Stimulated activated naive CD8-positive, alpha-beta T cell treated with anti-CD3 and anti-CD28 coated beads, Interleukin-15, amount 100 ng/mL, for 72 hours (primary cell): ENCODE measurements at places on chromosomes 3 and 15.

DNA sequence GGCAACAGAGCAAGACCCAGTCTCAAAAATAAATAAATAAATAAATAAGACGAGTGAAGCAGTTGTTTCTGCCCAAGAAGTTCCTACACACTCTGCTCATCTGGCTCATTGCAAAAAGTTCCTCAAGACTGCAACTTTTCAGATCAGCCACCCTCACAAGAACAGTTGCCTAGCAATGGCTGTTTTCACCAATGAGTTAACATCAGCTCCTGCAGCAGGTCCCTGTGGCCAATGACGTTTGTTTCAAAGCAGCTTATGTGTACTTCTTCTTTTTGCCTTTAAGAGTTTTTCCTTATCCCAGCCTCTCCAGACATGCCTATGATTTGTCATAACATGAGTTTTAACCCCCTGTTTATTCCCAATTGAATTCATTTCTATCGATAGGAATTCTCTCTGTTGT is 118.4 kb upstream of the SPRED1 start:
- no peak for DNase-seq

DNA sequence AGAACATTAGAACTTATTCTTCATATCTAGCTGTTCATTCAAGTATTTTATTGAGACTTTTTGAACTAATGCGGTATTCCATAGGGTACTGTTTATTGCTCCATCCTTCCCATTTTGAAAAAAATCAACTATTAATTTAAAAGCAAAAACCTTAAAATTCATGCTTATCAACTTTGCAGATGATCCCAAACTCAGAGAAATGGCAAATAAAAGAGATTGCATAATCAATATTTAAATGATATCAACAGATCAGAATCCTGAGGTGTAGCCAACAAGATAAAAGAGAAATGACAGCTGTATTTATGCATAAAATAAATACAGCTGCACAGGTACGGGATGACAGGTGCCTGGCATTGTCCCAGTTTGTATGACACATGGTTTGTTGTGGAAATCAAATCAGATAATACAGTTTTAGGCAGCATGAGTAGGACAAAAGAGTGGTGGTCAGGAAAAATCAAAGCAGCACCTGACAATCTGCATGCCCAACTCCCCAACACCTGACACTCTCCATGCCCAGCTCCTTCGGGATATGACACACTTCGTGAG is 42.4 kb upstream of the CMTM8 start:
- DNase-seq = no peak

GRCh38 chr3:115292677-115293165 is 145.6 kb upstream of the ZBTB20 start:
- no peak for DNase-seq

DNA sequence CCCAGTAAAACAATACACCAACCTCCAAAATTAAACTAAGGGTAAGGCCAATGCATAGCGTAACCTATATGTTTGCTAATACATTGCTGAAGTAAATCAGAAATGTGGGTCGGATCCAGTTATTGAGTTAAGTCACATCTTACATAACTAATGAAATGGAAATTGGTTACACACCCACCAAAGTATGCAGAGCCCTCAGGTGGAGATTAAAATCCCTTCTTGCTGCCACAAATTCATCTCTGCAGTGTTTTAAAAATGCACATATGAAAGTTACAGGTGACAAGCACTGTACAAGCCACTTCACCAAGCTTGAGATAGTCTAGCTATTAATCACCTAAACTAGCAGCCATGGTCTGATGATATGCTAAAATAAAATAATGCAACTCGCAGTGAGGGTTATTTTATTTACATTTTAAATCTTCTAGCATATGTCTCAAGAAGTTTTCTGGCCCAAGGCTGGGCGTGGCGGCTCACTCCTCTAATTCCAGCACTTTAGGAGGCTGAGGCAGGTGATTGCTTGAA is 130.6 kb downstream of the AQP9 start:
- DNase-seq = no peak

GRCh38 chr3:183494341-183494740 is 61.2 kb downstream of the KLHL6 start:
- no peak for DNase-seq

DNA sequence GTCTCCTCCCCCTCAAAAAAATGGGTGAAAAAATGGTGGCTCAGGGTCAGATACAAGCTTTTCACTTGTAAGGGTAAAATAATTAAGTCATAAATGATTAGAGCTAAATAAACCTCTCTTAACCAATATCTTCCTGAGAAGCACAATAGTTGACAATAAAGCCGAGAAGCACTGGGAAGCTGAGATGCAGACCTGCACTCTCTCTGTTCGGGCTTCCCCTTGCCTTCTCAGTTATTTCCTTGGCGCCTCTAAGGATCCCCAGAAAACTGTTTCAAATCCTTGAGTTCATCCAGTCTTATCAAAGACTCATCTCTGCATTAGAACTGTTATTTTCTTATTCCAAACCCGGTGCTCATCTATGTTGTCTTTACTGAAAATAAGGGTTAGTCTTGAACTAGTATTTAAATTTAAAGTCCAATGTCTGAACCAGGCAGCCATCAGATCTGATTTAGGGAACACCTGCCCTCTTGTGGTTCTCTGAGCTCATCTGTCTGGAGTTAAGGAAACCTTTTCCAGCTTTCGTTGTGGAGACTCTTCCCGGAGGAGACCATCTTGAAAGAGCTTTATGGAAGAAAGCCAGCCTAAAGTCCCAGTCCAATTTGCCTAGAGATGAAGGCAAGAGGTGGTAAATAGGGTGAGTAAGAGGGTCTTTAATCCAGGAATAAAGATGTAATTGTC is 256.4 kb upstream of the MCTP2 start:
- DNase-seq = no peak

- no peak for DNase-seq
Measured at GRCh38 chr3:150106740-150107428, 136.2 kb upstream of the PFN2 start.

DNA sequence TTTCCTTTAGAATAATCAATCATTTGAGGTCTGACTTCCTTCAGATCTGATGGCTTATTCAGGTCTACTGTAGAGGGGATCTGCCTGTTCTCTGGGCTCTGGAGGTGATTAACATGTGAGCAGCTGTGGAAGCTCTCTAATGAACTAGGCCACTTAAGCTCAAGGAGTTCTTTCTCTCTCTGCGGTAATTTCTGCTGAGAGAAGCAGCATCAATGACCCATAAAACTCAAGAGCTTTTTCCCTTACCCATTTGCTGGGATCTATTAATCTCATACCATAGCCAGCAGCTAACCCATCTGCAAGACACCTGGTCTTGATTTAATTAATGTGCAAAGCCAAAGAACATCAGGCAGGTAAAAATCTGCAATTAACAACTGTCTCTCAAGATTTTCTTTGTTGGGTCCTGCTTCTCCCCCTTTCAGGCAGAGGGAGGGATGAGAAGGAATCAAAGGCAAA is 73.2 kb upstream of the DLG1 start:
- no peak for DNase-seq

- no peak for DNase-seq
Measured at GRCh38 chr3:47047673-47048072, 68.2 kb downstream of the NBEAL2 start.

GRCh38 chr15:75231836-75232235 is 26.3 kb upstream of the GOLGA6C start:
- DNase-seq = no peak

DNA sequence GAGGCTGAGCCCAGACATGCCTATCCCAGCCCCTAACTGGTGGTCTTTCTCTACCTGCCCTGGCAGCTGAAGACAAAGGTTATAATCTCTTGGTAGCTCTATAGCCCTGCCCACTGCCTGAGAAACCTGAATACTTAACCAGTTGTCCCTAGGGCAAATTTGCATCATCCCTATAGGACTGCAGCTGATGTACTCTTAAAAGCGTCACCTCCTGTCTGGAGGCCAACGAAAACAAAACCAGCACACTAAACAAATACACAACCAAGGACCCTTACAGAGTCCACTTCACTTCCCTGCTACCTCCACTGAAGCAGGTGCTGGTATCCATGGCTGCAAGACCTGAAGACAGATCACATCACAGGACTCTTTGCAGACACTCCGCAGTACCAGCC is 98.0 kb downstream of the KCNAB1 start:
- no peak for DNase-seq

DNA sequence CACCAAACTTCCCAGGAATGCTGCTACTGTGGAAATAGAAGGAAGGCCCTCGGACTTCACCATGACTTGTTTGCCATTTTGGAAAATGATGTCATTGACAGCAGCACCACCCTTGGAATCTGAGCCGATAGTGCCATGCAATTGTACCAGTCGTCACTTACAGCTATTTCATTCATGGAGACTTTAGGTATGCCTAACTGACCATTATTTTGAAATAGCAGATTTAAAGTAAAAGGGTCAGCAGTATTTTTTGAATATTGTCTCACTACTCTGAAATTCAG is 66.0 kb upstream of the ARL8B start:
- no peak for DNase-seq

- no peak for DNase-seq
Measured at GRCh38 chr15:62528505-62528904, 363.4 kb upstream of the C2CD4B start.

GRCh38 chr3:141259821-141260629 is 28.4 kb downstream of the PXYLP1 start:
- no peak for DNase-seq

GRCh38 chr3:68123231-68123630 is 468.8 kb upstream of the SUCLG2 start:
- DNase-seq = no peak

GRCh38 chr3:148991219-148992026 is at the start of gene GYG1:
Gene GYG1 (plus strand): TSS chr3:148991540. CDS start chr3:148991641, 101 bp downstream.
- peak; percentile 81 for DNase-seq

DNA sequence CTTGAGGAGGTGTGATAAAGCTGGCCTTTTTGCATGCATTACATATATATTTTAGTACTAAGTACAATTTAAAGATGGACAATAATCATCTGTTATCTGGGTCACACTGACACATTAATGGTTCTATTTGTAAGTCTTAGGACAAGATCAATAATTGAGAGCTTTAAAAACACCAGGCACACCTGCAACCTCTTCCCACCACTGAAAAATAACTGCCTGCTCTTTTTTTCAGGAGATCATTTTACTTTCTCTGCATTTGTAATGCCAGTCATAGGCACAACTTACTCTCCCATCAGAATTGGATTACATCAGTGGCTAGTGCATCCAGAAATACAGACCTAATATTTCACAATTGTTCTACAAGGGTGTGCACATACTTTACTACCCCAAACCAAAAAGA is 149.8 kb downstream of the MECOM start:
- DNase-seq = no peak

DNA sequence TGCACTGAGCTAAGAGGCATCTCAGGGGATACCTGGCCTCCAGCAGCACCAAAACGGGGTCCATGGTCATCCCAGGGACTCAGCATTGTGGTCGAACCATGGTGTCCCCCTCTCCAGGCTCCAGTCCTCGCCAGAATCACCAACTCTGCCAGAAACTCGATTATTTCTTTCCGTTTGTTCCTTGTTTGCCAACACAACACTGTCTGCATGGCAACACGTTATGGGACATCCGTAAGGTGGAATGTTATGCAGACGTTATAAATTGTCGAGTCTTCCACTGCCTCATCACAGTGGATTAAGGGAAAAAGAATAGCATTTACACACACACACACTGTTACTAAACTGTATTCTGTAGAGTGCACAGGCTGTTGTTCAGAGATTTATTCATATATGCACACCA is 52.5 kb upstream of the RPL32 start:
- DNase-seq = no peak

DNA sequence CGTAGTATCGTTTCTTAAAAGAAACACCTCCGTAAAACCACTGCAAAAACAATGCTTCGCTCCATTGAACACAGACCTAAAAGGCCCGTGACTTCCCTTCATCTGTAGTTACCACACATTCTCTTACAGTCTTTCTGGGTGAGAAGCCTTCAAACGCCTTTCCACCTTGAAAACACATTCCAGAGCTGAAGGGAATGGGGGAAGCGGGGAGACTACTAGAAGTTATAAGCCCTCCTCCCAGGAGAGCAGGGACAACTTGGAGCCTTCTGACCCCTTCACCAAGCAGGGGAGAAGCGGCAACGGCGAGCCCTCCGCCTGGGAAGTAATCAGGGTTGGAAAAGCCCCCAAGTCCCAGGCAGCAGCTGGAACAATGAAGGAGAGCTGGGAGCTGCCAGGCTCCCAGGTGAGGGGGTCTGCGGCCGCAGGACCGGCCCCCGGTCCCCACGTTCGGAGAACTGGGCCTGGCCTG is 461 bp downstream of the SECISBP2L start:
- DNase-seq = no peak

DNA sequence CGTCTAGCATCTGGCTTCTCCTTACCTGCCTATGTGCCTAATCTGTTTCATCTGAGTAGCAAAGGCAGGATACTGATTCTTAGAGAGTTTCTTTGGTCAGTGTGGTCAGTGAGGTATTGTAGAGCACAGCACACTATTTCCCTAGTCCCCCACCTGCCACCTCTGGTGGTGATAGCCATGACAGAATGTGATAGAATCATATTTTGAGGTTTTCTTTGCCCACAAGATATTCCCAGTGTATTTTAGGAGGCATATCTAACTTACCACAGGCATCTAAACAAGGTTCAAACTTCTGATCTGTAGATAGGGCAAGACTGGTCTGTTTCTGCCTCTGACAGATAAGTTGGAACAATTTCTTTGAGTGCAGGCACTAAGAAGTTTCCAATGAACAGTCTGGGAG is 188.0 kb downstream of the SOX2 start:
- no peak for DNase-seq

DNA sequence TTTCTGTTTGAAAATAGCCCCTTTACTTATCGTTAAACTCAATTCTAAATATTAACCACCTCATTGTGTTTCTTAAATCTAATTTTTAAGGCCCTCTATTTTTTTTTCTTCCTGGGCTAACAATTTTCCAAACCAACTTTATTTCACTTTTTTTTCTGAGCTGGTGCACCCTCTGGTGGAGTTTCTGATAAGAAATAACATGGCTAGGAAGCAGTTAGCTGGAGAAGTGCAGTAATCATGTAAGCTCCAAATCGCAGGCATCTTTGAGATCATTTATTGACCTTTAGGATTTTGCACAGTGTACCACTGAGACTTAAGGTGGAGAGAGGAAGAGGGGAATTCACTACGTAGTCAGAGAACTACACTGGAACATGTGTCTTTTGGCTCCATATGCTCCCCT is 6.4 kb downstream of the TMEM207 start:
- DNase-seq = no peak

DNA sequence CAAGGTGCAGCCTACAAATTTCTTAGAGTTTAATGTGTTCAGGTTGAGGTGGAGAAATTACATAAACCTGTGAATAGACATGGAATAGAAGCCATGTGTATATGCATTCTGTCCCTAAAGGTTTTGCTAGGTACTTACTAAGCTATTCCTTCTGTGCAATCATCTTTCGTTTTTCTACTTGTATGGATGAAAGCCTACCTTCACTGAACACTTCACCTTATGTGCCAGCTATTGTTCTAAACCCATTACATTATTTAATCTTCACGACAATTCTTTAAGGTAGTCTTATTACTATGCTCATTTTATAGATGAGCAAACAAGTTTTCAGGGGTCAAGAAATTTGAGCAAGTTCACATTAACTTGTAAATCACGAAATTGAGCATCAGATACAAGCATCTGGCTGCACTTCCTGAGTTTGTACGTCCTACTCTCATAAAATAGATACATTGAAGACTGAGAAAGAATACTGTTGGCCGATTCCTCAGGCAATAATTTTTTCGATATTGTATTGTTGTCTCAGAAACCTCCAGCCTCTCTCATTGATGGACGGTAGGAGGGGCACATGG is 635 bp upstream of the RCN2 start:
- DNase-seq = no peak
